ENCODE measurements at places on chromosomes 7 and 10.
A peak's percentile ranks its signal among the peaks of the same experiment; 100 is the strongest.

GRCh38 chr7:127766831-127767459, 115.0 kb downstream of the SND1 start:
- no peak for DNase-seq

DNA sequence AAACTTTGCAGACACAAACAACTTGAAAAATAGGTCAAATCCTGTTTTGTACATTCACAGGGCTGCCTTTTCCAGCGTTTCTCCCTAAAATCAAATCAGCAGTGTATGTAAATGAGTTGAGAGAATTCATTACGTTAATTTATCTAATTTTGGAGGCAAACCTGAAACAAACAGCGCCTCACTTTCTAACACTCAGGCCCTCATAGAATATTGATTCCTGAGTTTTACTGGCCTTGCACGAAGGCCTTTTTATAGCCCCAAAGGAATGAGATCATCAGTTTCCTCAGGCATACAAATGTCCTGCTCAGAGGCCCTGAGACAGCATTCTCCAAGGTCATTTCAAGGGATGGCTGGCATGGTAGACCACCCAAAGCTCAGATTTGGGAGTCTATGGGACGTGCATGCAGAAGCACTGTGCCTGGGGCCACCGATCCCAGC, 131.7 kb upstream of the CHST15 start:
- DNase-seq = no peak

DNA sequence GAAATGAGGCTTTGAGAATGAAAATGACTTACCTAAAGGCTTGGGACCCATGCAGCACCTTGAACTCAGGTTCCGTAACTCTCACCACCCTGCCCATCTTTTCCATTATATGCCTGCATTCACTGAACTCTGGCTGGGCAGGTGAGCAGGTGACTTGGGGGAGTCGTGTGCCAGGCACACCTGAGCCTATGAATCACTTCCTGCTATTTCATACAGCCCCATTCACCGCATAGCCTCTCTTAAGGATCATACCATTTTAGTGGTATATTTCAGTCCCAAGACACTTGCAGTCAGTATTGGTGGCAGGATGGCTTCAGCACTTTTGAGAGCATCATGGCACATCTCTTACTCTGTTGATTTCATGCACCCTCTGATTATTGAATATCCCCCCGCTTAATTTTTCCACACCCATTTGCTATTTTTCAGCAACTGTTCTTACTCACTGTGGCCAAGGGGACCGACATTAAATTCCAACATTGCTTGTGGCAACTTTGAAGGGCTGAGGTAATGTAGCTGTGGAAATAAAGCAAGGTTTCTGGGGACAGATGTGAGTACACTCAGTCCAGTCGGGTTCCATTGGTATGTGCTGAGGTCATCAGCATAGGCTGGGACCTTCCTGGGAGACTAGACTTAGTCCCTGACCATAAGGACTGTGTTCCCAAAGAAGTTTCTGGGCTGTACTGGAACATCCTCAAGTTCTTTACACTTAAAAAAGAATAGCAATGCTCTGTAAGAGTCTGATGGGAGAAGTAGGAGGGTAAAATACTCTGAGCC, 39.8 kb upstream of the ZNF438 start:
- DNase-seq = no peak

GRCh38 chr7:56097700-56098099, 4.9 kb upstream of the PHKG1 start:
- DNase-seq = no peak

- no peak for DNase-seq
Observed at GRCh38 chr7:116128139-116128538, 82.2 kb upstream of the TES start.

DNA sequence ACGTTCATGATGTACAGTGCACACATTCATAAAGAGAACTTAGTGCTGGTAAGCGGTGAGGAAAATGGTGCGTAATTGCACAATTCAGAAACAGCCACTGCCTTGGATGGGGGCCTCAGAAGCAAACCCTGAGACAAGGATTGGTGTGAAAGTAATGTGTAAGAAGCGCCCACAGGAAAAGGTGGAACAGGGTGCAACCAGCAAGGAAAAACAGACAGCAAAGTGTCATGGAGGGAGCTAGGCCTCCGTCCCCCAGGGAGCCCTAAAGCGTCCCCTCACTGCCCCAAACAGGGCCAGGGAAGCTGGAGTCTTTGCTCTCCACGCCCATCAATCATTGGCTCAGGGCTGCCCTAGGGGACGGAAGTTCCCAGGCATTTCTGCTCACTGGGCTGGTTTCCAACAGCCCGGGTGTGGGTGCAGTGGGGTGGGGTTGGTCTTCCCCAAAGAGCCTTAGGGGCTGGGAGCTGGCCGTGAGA, 9.6 kb upstream of the C10orf105 start:
- peak; percentile 86 for DNase-seq

DNA sequence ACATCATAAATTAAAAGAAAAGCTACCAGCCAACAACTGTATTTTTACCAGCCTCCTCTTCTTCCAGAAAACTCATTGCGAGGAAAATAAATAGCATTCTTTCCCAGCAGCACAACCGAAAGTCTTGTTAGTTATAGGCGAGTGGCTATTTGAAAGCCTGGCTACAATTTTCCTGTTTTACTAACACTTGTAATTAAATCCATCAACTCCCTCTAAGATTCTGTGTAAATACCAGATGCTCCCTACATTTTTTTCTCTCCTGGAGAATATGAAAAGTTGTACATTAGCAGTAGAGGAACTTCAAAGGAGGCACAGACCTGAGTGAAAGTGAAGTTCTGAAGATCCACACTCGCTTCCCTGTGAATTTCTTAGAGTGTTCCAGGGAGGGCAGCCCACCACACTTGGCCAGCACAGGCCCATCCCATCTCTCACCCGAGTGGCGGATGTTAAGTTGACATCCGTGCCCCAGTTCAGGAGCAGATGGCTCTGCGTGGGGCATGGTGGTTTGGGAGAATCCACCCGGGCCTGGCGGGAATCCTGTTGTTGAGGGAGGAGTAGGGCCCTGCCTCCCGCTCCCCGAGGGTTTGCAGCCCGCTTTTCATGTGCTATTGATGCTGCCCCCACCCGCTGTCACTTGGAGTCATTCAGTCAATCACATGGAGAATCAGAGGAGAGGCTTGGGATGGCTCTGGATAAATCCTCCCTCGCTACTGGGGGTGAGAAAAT, 451.0 kb upstream of the GALNT17 start:
- DNase-seq = no peak

DNA sequence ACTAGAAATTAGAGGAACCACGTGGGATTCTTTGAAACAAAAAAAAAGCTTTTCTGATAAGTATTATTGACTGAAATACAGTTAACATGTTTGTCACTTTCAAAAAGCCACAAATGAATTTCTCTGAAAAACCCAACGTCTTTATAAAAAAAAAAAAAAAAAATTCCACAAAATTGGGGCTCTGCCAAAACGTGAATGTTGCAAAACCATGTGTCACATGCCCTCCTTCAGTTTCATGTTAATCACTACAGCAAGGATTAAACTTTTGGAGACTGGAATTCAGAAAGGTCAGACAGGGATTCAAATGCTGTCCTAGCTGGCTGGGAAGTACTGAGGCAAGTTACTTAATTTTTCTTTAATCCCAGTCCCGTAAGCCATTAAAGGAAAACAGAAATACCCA, 278.0 kb upstream of the KLF14 start:
- no peak for DNase-seq

GRCh38 chr10:101617102-101617823, 29.1 kb downstream of the DPCD start:
- DNase-seq = no peak

DNA sequence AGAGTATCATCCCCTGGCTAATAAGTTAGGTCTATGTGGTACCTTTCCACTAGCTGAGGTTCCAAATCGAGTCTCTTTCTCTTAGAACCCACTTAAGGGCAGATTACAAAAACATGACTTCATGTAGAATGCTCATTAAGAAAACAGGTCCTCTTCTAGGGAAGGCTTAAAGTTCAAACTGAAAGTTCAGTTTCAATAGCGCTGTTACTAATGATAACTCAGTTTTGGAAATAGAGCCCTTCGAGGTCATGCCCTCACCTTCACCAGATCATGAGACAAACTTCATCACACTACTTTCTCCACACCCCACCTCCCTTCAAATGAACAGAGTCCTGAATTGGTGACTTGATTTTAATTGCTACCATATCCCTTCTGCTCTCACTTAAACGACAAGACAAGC, 26.2 kb downstream of the HGF start:
- DNase-seq = no peak

GRCh38 chr7:332020-332517, 42.1 kb downstream of the FOXL3 start:
- DNase-seq = no peak

GRCh38 chr7:82050792-82051191, 280.9 kb upstream of the HGF start:
- DNase-seq = no peak

GRCh38 chr10:69567920-69568319, 5.3 kb downstream of the NEUROG3 start:
- peak; percentile 15 for DNase-seq

GRCh38 chr7:41002741-41003610, 699.9 kb downstream of the INHBA start:
- DNase-seq = peak; percentile 33

- DNase-seq = no peak
Observed at GRCh38 chr10:19041171-19041570, 7.4 kb upstream of the MALRD1 start.

- no peak for DNase-seq
Observed at GRCh38 chr10:110758898-110759297, 112.8 kb upstream of the PDCD4 start.

GRCh38 chr10:484925-485661, 204.4 kb downstream of the DIP2C start:
- no peak for DNase-seq

DNA sequence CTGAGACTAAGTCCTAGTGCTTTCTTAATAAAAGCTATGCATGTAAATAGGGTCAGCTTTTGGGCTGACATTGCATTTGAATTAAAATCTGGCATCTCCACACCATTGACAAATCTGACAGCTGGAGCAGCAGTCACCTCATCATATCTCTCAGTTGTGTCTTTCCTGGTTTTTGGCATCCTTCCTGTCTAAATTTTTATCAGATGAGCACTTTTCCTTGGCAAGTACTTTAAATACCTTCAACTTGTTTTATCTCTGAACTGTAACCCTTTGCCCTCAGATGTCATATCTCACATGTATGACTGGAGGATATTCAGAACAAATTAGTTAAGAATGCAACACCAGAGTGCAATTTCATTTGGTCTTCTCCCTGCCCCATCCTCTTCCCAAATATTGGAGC, 1066.2 kb downstream of the LRMDA start:
- no peak for DNase-seq

DNA sequence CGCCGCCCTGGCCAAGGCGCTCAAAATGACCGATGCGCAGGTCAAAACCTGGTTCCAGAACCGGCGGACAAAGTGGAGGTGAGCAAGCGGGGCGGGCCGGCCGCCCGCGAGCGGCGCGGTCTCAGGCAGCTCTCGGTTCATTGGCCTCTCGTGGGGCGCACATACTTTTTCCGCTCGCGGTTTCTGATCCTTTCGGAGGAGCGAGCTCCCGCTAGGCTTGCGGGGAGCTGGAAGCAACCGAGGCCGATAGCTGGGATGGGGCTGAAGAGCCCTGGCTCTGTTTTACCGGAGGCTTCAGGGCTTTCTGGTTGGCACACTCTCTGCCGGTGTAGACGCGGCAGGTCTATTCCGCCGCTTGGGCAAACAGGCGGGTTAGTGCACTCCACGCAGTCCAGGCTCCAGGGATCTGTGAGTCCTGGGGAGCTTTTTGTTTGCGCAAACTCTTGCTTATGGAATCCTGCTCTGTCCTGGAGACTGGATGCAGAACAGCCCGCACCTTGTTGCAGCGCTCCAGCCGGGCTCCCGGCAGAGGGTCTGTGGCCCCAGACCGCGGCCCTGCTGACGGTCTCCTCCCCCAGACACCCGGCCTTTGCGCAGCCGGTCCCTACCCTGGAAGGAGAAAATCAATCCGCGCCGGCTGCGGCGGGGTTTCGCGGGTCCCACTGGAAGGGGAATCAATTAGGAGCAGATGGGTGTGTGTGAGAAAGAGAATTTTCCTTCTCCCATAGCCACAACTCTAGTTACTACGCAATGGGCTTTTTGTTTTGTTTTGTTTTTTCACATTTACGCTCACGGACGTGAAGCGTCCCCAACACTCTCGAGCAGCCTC, 3.4 kb downstream of the TLX1 start:
- no peak for DNase-seq

DNA sequence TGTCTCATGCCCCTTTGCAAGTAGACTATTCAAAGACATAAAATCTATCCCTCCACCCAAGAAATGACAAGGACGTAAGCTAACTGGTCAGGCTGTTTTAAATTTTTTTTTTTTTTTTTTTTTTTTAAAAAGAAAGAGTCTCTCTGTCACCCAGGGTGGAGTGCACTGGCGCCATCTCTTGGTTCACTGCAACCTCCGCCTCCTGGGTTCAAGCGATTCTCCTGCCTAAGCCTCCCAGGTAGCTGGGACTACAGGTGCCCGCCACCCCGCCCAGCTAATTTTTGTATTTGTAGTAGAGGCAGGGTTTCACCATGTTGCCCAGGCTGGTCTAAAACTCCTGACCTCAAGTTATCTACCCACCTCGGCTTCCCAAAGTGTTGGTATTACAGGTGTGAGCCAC, 11.2 kb downstream of the TRA2A start:
- no peak for DNase-seq

DNA sequence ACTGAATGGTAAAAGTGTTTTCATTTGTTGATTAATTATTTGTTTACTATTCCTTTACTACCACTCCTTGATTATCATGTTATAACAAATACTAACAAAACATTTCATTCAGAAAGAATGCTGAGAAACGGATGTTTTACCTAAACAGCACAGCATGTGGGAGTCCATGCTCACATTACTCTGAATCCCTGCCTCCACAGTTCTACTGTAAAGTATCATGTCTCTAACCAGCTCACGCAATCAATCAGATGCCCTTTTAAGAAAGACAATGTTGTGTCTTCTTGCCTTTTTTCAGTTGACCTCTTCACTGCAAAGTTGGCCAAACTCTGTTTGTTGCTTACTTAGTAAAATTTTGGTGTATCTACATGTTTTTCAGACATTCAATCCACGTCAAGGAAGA, 232.5 kb upstream of the MDFIC start:
- DNase-seq = no peak

DNA sequence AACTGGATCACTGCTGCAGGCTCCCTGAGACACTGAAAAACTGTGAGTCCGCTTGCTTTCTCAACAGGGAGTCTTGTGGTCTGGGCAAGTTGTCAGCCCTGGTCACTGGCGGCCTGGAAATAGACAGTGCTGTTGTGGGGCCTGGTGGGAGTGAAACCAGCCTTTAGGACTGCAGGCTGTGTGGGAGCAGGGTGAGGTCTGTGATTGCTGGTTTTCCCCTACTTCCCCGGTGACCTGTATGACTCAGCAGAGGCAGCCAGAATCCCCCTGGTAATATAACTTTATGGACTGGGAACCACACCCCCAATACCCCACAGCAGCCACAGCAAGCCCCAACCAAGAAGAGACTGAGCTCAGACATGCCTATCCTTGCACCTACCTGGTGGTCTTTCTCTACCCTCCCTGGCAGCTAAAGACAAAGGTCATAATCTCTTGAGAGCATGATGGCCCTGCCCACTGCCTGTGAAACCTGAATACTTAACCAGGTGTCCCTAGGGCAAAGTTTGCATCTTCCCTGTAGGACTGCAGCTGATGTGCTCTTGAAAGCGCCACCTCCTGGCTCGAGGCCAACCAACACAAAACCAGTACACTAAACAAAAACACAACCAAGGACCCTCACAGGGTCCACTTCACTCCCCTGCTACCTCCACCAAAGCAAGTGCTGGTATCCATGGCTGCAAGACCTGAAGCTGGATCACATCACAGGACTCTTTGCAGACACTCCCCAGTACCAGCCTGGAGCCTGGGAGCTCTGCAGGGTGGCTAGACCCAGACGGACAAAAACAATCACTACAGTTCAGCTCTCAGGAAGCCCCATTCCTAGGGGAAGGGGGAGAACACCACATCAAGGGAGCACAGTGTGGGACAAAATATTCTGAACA, 7.2 kb upstream of the ADAM22 start:
- peak; percentile 42 for DNase-seq

Data from transverse colon (tissue), 4 donors.